RWPE1 (cell line): ENCODE measurements at places on chromosomes 5 and 9.

DNA sequence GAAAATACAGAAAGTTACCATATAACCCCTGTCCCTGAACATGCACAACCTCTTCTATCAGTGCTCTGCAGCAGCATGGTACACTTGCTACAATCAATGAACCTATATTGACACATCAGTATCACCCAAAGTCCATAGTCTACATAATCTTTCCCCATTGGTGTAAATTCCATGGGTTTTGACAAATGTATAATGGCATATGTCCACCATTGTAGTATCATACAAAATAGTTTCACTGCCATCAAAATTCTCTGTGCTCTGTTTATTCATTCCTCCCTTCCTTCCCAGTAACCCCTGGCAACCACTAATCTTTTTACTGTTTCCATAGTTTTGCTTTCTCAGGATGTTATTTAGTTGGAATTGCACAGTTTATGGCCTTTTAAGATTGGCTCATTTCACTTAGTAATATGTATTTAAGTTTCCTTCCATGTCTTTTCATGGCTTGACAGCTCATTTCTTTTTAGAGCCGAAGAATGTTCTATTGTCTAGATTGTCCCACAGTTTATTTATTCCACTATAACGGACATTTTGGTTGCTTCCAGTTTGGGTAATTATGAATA, 1707.0 kb downstream of the EFNA5 start:
- DNase-seq: no peak

GRCh38 chr9:133727876-133728441, 10.2 kb downstream of the SARDH start:
- DNase-seq: no peak

DNA sequence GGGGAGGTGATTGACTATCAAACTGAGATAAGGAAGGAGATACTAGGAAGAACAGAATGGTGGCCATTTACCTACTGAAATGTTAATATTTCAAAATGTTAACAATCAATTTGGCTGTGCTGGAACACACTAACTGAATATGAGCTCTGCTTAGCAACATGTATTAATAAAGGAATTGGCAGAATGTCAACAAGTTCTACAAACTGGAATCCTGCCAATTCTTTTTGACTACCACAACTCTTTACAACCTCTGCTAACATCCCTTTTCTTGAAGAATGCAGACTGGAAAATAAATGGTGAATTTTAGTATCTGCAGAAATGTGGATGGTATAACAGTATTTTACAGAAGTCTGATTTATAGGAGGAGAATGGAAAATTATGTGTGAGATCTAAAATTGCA, 446.4 kb downstream of the ISL1 start:
- no peak for DNase-seq

DNA sequence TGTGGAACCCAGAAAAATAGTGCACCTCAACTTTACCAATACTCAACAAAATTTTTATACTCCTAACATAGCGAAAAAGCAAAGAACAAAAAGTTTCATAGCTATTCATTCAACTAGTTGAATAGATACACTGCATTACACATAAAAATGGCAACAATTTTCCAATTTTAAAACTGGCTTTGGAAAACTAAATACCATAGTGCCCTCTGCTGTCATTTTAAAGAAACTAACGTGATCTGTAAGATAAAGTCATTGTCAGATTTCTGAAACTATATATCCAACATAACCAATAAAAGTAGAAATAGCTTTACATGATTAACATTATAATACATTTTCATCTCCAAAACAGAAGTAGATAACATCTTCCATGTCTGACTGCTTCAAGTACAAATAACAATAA, 31.6 kb downstream of the DTWD2 start:
- DNase-seq: peak; percentile 16

DNA sequence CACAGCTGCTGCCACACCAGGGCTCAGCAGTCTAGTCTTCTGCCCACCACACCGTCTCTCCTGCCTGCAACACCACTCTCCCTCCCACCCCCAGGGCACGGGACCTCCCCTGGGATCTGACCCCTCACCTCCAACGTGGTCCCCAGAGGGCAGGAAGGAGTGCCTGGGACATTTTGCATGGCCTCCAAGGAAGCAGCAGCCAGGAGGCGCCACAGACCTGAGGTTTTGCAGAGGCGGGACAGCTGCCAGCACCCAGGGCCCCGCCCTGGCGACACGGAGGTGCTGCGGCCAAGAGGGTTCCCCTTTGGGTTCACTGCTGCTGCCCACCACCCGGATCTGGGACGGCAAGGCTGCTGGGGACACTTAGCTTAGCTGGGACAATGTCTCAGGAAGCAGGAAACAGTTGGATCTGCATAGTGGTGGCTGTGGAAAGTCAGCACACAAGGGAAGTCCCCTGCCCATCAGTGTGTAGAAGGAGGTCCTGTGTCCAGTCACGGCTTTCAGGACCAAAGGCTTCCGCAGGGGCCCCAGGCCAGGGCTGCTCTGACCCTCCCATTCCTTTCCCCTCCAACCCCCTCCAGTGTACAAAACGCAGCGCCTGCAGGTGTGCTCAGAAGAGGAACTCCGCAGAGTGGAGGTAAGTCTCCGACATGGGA, 13.8 kb downstream of the PROP1 start:
- DNase-seq: no peak

DNA sequence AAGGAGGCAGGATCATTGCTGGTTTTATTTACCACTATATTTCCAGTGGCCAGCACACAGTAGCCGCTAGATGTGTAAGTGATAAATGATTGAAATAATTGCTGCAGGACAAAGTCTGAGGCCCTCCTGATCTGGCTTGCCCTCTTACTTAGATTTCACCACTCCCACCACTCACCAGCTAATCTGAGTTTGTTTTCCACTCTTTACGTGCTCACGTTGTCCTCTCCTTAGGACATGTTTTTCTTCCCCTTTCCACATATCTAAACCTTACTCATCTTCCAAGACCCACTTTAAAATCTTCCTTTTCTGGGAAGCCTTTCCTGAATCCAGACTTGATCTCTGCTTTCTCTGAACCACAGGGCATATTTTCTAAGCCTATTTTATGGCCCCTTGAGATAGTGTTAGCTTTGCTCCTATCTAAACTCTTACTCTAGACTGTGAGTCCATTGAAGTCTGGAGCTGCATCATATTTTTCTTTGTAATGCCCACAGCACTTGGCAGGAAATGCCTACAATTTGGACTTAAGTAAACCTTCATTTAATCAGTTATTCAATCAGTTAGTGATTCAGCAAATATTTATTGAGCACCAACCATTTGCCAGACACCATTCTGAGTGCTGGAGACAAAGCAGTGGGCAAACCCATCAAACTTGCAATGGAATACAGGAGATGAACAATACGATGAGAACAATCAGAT, 2.4 kb downstream of the TLR4 start:
- no peak for DNase-seq

GRCh38 chr5:13412040-13412595, 532.4 kb downstream of the DNAH5 start:
- DNase-seq: no peak

DNA sequence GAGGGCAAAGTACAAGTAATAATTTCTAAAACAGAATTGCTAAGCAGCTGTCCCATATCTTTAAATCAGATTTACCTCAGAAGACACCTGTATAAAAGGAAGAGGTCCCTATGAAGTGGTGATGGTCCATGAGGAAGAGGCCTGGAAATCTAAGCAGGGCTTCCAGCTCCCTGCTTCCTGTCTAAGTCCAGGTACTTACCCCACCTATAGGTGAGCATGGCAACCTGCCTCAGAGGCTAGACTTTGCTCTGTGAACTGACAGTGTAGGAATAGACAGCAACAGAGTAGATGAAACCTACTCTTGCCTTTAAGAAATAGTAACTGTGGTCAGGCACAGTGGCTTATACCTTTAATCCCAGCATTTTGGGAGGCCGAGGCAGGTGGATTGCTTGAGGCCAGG, 55.8 kb upstream of the ARRDC3 start:
- DNase-seq: peak; percentile 14

DNA sequence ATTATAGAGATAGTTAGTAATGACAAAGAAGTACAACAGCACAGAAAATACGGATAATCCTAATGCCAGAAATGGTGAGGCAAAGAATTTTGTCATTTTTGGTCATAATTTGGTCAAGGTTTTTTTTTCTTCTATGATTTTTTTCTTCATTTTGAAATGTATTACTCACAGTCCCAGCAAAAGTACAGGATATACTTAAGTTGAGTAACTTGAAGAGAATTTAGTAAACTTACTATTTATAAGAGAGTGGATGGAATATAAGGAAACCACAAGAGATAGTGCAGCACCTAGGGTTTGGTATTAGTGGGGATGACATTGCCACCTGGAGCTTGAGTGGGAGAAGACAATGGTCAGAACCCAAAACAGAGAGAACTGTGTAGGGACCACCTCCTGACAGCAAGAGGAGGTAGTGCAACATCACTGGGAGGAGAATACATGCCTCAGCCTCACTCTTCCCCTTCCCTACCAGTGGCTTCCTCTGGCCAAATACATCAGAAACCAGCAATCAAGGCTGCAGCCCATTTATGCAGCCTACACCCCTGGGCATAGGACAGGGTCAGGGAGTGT, 434.5 kb upstream of the TRPC7 start:
- no peak for DNase-seq

GRCh38 chr5:83701886-83702285, 18.8 kb downstream of the HAPLN1 start:
- peak; percentile 76 for DNase-seq

DNA sequence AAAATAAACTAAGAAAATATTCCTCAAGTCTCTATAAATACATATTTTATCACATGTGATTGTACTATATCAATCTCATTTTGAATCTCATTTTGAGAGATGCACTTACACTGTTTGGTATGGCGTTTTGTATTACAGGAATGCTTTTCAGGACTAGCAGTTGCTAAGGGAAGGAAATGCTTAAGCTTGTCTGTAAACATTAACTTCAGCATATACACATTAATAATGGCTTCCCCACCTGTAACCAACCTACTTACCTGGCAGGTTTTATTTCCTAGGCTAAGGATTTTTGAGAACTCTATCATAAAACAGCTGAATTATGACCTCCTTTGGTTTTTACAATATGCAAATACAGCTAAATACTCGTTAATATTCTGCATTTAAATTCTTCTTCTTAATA, 141.0 kb upstream of the GRHPR start:
- no peak for DNase-seq

- DNase-seq: no peak
Observed at GRCh38 chr5:6593148-6594016, 39.5 kb downstream of the NSUN2 start.

- no peak for DNase-seq
Observed at GRCh38 chr5:180589771-180590542, 1.3 kb downstream of the SCGB3A1 start.

- no peak for DNase-seq
Observed at GRCh38 chr9:72775570-72775969, 177.3 kb downstream of the ALDH1A1 start.

DNA sequence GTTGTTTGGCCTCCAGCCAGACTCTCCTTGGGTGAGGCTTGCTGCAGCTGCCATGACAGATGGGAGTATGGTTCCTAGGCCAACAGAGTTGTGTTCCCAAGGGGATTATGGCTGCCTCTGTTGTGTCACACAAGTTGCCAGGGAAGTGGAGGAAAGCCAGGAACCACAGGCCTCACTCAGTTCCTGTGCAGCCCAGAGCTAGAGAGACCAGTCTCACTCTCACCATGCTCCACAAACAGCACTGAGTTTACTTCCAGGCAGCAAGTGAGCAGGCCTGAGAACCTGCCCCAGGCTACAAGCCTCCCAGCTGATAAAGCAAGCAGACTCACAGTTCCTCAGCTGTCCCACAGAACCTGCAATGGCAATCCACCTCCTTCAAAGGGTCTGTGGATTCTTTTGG, 273.6 kb upstream of the TAS2R1 start:
- DNase-seq: no peak
